ENCODE measurements at places on chromosomes 11 and 22.

DNA sequence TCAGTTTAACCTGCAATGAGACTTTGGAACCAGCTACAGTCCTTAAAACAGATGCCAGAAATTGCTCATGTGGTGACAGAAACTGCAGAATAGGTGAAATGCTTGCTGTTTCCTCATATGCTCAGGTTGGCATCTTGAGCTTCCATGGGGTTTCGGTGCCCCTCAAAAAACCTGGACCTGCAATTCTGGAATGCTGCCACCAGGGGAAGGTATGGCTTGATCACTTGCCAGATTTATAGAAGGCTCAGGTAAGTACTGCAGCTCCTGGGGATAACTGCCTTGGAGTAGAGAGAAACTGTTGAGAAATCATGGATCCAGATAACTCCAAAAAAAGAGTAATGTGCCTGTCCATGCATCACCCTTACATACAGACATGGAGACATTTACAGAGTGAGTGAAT is 113.0 kb downstream of the CTTN start:
- DNase-seq, result no peak

GRCh38 chr11:125916683-125917347 is 12.5 kb downstream of the DDX25 start:
- DNase-seq, result no peak

GRCh38 chr11:61488651-61489291 is 19.8 kb upstream of the LRRC10B start:
- no peak for DNase-seq

GRCh38 chr22:21591695-21592094 is 24.2 kb downstream of the UBE2L3 start:
- no peak for DNase-seq

DNA sequence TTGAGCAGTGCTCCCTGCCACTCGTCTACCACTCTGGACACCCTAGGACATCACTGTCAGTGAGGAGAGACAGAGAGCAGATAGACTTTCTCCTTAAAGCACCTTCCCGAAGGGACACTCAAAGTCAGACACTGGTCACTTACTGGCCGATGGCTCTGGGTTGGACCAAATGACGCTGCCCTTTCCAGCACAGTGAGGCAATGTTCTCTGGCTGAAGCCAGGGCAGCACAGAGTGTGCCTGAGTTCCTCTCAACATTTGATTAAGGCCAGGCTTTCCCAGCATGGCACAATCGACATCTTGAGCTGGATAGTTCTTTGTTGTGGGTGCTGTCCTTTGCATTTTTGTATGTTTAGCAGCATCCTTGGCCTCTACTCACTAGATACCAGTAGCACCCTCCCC is 206.2 kb downstream of the CSNK2A3 start:
- no peak for DNase-seq

- no peak for DNase-seq
Measured at GRCh38 chr22:29569011-29569678, 11.8 kb downstream of the NIPSNAP1 start.

DNA sequence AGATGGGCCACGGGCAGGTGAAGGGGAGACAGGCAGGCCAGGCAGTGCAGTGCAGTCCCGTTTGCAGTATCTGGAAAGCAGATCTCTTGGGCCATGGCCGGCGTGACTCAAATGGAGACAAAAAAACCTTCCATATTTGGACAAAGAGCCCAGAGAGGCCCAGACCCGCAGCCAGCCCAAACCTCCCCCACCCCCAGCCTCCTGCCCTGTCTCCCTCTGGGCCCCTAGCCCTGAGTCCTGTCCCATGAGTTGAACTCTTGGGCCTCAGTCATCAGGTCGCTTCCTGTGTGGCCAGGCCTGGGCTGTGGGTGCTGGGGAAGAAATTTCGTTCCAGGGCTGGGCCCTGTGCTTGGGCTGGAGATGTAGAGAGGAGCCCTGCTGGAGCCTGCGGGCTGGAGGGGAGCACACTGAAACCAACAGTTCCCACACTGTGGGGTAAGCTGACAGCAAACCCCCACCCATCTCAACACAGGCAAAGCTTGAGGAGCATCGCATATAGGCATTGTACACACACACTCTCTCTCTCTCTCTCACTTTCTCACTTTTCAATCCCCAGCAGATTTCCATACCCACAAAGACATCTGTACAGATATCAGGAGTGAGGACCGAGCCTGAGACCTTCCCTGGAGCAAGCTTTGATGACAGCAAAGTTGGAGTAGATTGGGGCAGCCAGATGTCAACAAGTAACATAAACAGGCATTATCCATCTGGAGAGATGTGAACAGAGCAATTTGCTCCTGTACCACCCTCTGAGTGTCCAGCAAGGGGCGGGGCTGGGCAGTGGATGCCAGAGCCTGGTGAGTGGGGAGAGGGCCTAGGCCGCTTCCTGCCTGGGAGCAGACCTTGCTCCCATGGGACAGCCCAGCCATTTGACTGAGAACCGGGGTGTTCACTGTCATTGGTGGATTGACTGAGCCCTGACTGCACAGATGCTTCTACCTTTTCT is 17.2 kb downstream of the ARHGEF17 start:
- no peak for DNase-seq

GRCh38 chr11:115286614-115287013 is 217.6 kb downstream of the CADM1 start:
- DNase-seq, result no peak

GRCh38 chr22:27252282-27253049 is 549.1 kb downstream of the MN1 start:
- no peak for DNase-seq

- DNase-seq, result no peak
Measured at GRCh38 chr22:19631899-19632667, 82.2 kb upstream of the SEPTIN5 start.

DNA sequence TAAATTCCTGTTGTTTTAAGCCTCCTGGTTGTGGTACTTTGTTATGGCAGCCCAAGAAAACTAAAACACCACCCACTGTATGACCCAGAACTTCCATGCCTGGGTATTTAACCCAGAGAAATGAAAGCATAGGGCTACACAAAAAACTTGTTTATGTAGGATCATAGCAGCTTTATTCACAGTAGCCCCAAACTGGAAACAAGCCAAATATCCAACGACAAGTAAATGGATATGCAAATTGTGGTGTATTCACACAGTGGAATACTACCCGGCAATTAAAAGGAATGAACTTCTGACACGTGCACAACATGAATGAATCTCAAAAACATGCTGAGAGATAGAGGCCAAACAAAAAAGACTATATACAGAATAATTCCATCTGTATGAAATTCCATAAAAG is 62.2 kb upstream of the NAV2 start:
- DNase-seq, result no peak

DNA sequence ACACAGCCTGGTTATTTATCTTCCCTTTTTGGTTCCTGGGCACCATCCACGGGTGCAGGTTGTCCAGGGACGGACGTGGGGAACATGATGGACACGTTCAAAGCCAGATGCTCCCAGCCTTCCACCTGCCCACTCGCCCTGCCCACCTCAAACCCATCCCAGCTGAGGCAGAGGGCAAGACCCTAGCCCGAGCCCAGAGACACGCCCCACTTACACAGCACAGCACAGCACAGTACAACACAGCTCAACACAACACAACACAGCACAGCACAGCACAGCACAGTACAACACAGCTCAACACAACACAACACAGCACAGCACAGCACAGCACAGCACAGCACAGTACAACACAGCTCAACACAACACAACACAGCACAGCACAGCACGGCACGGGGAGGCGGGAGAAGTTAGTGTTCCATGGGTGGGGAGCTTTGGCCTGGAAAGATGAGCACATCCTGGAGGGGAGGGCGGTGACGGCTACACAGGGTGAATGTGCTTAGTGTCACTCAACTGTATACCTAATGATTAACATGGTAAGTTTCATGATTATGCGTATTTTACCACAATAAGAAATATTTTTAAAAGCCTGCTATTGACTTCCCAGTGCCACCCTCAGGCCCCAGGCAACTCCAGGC is 1507.5 kb downstream of the BRD1 start:
- DNase-seq, result no peak

GRCh38 chr11:78083021-78083420 is 3.4 kb upstream of the NDUFC2 start:
- no peak for DNase-seq

DNA sequence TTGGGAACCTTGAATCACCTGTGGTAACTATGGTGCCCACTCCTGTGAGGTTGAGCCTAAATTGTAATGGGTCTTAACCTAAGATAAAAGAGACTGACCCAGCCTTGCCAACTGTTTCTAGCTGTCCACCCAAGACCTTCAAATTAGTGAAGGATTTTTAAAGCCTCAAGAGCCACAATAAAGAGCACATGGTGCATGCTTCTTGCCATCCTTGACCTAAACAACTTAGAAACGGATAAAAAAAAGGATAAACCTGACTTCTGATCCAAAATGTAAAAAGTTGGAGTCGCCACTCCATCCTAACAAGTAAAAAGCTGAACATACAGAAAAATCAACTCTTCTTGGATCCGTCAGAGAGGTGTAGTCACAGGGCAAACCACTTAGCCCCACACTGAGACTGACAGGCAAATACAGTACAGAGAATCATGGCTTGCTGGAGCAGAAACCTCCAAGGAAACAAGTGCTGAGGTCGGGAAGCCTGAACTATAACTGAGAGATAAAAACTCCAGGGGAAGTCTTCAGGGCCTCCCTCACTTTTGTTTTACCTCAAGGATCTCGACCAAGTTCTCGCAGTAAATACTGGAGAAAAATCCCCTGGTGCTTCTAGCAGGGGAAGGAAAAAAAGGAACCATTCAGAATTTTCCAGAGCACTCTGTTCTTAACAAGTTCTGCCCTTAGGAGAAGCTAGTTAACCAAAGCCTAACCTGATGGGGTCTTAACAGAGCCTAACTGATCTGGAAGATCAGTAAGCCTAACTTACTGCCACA is 16.3 kb downstream of the ENTHD1 start:
- no peak for DNase-seq

DNA sequence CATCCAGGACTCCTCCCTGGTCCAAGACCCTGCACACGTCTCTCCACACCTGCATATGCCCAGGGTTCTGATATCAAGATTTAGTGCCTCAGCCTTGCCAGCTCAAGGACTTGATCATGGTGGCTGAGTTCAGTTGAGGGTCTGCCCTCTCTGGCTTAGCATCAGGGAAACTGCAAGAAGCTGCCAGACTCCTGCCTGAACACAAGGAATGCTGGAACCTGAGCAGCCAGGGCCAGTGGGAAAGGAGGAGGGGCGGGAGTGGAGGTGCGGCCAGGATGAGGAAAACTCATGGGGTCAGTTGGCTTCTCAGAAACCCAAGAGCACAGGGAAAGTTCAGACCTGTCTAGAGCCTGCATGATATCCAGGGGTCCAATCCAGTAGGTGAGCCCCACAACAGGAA is 546.1 kb downstream of the BUD13 start:
- no peak for DNase-seq

DNA sequence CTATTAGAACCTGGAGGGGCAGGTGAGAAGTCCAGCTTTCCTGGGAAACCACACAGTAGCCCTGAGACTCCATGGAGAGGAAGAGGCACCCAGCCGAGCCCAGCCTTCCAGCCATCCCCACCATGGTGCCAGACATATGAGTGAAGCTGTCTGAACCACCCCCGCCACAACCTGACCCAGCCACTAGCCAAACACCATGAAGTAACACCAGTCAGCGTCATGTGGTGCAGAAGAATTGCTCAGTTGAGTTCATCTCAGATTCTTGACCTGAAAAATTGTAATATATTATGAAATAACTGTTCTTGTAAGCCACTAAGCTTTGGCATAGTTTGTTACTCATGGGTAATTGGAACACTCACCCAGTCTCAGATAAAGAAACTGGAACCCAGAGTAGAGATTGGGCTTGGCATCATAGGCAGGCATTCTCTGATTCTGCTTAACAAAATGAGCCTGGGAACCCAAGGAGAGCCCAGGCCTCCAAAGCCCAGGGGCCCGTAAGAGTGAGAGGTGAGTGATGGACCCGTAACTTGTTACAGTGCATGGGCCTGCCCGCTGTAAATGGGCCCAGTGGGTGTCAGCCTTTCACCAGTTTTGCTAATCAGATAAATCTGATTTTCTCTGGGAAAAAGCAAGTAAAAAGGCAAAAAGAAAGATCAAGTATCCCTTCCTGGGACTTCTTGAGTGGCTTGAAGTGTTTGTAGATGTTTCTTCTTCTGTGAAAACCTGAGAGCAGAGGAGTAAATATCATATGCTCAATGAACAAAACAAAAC is 305.5 kb downstream of the DDX10 start:
- DNase-seq, result no peak

DNA sequence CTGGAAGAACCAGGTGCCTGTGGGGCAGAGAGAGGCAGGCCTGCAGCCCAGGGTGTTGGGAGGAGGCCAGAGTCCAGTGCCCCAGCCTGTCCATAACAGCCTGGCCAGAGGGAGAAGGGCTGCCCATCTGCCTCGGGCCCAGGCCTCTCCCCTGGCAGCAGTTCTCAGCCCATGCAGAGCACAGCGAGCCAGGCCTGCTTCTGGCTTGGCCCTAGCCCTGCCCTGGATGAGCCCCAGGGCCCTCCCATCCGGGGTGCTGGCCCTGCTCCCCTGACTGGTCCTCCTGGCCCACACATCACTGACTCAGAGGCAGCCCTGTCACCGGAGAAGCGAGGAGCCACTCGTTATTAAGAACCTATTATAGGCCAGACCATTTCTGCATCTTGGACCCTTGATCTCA is 19.7 kb upstream of the MYRF start:
- no peak for DNase-seq

DNA sequence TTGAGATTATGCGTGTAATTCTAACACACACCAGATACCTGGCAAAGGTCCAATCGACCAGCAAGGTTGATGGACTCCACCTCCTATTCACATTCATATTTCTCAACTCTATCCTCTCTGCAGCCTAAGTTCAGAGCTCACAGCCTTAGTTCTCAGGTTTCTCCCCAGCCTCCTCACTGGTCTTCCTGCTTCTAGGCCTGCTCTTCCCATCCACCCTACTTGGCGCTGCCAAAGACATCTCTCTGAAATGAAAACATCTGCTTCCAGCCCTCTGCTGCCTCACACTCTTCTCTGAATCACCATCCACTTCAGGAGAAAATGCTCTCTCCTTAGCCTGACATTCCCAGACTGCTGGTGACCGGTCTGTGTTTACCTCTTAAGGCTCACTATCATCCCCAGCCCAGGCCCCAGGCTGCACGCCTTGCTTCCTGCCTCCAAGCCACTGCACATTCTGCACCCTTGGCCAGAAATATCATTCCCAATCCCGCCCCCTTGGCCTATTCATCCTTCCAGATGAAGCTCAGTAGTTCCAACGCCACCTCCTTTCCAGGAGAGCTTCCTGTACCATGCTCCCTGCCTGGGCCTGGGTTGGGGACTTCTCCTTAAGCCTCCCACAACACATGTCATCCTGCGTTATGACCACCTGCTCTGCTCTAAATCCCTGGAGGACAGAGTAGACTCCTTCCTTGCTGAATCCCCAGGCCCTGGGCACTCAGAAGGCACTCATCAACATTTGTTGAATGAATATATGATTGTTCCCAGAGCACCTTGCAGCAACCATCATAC is 3.5 kb downstream of the ARRB1 start:
- no peak for DNase-seq

DNA sequence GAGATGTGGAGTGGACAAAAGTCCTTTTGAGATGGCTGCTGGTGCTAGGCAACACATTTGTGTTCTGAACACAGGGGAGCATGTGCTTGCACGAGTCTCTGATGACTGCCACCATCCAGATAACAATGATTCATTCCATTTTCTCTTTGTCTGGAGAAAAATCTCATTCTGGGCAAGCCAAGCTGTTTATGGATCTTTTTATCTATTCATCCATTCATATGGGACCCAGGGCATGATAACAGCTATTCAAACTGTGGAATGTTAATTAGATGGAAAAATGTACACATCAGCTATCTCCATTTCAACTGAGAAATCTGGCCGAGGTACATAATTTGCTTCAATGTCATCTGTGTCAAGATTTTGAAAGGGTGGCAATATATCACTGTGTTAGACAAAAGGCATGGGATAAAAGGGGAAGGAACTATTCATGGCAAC is 117.5 kb upstream of the ZBED5 start:
- no peak for DNase-seq

GRCh38 chr22:45945621-45946106 is 31.3 kb downstream of the WNT7B start:
- DNase-seq, result no peak

Measured in H1 (cell line).